Activated CD8-positive, alpha-beta memory T cell treated with anti-CD3 and anti-CD28 coated beads for 48 hours (primary cell): ENCODE measurements at places on chromosomes 13 and 19.

- DNase-seq, result no peak
Measured at GRCh38 chr19:8463365-8463764, 18.6 kb downstream of the HNRNPM start.

DNA sequence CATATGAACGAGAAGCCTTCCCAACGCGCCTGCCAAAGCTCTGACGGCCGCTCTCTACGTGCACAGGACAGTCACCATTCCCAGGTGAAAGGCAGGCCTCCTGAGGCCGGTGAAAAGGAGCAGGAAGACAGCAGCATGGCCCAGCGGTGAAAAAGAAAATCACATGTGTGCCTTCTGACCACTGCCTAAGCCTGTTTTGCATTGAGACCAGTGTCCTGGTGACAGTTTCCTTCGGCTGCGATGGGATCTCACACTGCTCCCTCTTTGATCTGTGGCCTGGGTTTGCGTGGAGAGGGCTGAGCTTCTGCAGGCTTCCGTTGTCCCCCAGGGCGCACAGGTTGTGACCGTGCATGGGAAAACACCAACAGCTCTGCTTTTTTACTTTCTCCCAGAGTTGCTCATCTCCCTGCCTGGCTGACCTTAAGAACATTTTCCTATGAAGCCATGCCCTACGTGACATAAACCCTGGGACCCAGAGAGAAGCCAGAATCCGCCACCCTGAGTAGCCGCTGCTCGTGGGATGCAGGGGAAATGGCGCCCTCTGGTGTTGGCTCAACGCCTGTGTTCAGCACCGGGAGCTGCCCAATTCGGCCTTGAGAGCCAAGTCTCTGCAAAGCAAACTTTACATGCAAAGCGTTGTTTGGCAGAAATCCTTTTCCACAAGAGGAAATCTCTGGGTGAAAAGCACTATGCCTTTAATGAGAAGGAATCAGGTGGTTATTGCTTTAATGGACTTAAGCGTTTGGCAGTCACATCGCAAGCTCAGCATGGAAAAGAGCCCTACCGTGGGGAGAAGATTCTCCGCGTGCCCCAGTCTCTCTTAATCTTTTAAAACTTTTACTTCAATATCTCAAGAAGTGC is 112.2 kb upstream of the GPR12 start:
- peak; percentile 38 for DNase-seq

DNA sequence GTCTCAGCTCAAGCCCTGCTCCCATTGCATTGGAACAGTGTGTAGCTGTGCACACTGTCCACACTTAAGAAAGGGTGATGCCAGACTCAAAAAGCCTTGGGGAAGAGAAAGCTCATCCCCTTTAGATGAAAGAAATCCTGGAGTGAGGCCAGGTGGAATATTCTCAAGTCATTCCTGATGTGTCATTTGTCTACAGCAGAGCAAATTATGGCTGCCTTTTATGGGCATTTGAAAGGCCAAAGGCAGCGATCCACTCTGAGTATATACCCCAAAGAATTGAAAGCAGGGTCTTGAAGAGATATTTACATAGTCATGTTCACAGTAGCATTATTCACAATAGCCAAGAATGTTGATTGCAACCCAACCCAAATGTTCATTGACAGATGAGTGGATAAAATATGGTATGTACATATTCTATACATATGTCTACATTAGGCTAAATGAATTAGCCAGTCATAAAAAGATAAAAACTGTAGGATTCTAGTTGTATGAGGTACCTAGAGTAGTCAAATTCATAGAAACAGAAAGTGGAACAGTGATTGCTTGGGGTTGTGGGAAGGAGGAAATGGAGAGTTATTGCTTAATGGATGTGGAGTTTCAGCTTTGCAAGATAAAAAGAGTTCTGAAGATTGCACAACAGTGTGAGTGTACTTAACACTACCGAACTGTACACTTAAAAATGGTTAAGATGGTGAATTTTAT is 214.9 kb downstream of the KCNRG start:
- DNase-seq, result no peak

DNA sequence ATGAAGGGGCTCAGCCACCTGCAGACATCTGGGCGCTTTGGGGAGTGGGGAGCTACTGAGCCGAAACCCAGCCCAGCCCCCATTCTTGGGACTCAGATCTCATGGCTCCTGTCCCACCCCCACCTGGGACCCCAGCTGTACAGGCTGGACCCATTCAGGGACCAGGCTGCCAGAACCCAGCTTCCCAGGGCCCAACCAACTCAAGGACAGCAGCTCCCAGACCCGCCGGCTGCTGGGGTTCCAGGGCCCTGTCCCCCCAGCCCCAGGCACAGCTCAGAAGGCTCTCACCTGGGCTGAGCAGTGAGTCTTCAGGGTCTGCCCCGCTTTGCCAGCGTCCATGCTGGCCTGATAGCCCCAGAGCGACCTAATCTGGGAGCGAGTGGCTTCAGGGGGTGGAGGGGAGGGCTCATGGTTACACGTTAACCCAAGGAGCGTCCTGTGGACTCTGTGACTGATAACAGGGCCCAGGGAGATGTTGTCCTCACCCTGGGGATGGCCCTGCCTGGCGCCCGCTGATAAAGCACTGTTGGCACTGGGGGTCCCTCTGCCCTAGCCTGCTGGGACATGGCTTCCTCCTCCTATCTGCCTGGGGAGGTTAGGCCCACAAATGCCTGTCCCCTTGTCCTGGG is at the start of gene TMEM86B:
TMEM86B (minus strand) TSS at position 361 of the 629 bp plus-strand sequence; CDS start at position 339, 22 bp downstream.
- no peak for DNase-seq

DNA sequence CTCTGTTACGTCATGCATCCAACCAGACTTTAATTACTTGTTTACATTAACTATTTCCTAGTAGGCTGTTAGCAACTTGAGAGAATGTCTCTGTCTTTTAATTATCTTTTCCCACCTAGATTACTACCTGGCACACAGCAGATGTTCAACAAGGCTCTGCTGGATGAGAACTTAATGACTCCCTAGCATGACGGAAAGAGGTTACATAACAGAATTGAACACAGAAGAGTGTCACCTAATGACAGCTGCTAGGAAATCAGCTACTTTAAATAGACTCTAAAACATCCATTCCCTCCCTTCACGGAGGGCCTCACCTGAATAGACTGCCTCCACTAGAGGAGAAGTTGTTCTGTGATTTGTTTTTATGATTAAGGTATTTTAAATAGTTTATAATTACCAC is 110.8 kb downstream of the TEX29 start:
- DNase-seq, result no peak

GRCh38 chr19:14496834-14497227 is 904 bp upstream of the GIPC1 start:
- DNase-seq, result no peak

DNA sequence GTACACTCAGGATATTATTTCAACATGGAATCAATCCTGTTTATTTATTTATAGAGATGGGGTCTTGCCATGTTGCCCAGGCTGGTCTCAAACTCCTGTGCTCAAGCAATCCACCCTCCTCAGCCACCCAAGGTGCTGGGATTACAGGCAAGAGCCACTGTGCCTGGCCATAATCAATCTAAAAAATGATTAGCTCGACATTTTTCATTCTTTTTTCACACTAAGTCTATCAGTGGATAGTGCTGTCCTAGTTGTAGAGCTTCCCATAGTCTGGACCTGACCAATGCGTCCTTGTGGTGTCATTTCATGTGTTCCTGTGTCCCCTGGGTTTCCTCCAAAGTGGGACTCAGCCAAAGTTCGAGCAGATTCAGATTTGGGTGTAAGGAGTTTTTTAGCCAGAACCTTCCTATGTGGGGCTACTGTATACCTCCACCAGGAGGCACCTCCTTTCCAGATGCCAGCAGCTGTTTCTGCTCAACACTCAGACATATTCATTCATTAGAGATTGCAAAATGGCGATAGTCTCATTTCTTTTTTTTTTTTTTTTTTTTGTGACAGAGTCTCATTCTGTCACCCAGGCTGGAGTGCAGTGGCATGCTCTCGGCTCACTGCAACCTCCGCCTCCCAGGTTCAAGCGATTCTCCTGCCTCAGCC is 61.1 kb downstream of the MAP4K1 start:
- DNase-seq, result no peak

- DNase-seq, result no peak
Measured at GRCh38 chr19:8680676-8681344, 17.8 kb downstream of the ACTL9 start.

DNA sequence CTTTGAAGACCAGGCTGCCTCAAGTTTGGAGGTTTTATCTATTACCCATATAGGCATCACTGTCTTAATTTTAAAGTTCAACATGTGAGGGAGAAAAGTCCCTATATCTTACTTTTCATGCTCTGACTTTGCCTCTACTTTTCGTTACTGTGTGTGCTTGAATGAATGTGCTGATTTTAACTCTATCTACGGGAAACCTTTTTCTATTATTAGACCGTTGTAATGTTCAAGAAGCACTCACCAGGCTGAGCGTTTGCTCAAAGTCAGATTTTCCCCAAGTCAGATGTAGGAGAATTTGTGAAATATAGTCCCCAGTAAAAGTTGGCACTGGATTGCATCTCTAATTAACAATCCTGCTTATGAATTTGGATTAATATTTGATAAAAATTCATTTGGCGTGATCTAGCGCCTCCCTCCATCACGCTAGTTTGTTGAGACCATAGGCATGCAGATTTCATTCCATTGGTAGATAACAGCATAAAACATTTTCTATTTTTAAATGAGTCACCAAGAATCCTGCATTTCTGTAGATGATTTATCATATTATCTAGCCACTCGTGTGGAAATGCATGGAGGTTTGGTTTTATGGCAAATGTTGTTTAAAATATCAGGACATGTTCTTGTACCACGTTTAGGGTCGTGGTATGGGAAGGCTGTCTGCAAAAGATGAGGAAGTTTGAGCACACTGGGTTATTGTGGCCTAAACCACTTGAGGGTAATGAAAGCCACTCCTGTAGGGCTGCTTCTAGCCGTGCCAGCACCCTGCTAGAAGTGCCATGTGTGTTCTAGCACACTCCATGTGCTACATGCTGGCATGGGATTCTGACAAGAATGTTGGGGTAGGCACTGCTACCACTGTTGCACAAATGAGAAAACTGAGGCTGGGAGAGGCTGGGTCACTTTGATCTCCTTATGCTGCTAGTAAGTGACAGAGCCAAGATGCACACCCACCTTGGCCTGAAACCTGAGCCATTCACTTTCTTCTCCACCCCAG is 179.4 kb downstream of the FGF9 start:
- no peak for DNase-seq

GRCh38 chr19:28960586-28960985 is 252.4 kb downstream of the UQCRFS1 start:
- DNase-seq, result no peak

DNA sequence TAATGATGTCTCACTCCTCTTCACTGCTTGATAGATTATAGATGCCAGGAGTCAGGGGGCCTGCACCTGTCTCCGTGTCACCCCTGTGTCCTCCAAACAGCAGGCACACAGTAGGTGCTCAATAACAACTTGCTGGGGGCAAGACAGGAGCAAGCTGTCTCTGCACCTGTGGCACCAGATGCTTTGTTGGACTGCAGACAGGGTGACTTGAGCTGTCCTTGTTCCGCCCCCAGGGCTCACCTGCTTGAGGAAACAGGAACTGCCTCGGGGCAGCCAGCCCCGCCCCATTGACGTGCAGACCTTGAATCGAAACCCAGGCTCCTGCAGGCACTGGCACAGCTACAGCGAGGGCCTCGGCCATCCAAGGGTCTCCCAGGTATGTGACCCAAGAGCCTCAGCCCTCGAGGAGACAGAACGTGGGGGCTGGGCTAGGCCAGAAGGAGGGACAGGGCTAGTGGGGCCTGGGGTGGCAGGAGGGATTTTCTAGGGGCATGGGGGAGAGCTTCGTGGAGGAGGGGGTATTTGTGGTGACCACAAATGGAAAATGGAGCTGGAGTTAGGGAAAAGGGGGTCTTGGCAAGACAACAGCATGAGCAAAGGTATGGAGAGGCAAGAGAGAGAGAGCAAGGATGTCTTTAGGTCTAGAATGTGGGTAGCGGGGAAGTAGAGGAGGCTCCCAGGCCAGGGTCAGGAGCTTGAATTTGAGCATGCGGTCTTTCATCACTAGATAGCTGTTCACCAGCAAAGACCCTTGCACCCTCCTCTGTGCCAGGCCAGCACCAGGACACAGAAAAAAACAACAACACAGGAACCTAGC is at the start of gene HSH2D:
HSH2D (plus strand) TSS at position 287 of the 817 bp plus-strand sequence. CDS start 5,066 bp downstream, outside the sequence.
- DNase-seq, result no peak
